Stimulated activated CD8-positive, alpha-beta memory T cell treated with anti-CD3 and anti-CD28 coated beads, Interleukin-2, amount 100 ng/mL, for 48 hours (primary cell): ENCODE measurements at places on chromosomes 2 and 18.

DNA sequence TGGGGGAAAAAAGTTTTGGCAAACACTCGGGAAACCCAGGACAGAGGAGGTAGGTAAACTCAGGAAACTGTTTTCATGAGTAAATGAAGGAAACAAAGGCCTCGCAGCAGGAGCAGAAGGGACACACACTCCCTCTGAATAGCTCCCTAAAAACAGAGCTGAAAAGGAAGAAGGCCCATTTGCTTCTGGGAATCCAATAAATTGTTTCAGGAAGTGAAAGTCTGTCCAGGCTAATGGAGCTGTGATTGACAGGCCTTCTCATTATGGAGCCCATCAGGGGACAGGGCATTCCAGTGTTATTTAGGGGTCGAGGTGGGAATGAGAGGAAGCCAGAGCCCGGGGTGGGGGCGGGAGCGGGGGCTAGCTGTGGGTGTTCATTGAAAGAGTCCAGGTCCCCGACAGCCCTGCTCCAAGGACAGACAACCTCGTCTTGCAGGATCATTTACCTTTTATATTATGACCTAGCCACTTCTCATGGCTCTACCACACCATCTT, 81.2 kb downstream of the GBX2 start:
- DNase-seq: no peak

- DNase-seq: no peak
Observed at GRCh38 chr2:219453671-219454590, 19.3 kb downstream of the SPEG start.

DNA sequence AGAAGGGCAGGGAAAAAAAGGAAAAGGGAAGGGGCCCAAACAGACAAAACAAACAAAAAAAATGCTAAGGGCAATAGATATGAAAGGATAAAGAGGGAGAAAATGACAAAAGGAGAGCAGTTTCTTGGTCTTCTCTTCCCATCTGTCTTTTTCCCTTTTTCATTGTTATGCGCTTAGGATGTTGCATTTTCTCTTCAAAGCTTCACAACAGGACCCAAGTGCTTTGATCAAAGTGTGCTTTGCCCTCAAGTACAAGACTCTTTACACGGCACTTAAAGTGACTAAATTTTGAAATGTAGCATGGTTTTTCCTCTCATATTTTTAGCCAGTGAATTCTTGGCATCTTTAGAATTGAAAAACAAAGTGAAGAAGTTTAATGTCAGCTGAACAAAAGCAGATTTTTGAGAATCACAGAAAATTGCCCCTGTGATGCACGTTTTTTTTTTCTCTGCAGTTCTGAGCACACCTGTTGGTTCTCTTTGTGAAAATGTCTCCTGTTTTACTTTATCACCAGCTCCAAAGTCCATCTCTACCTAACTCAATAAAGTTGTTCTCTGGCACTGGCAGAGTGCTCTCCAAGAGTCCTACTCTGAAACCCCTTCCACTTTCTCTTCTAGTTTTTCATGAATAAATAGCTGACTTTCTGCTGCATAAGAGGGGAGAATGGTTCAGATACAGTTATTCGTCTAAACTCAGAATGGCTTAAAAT, 126.6 kb downstream of the KCNH7 start:
- DNase-seq: no peak

DNA sequence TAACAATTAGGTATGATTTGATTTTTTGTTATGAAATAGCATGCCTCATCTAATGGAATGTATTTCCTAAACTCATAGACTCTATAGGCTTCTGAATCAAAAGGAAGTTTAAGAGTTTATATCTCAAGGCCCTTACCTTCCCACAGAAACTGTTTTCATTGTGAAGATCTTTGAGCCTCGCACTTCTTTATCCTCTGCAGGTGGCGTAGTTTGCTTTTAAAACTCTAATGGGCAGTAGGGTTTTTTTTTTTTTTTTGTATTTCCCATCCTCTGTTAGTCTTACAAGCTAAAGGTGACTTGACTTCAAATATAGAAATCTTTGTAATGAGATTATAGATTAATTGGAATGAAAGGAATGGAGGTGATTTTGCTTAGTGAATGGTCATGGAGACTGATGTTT, 28.3 kb downstream of the DYNC2LI1 start:
- DNase-seq: no peak

DNA sequence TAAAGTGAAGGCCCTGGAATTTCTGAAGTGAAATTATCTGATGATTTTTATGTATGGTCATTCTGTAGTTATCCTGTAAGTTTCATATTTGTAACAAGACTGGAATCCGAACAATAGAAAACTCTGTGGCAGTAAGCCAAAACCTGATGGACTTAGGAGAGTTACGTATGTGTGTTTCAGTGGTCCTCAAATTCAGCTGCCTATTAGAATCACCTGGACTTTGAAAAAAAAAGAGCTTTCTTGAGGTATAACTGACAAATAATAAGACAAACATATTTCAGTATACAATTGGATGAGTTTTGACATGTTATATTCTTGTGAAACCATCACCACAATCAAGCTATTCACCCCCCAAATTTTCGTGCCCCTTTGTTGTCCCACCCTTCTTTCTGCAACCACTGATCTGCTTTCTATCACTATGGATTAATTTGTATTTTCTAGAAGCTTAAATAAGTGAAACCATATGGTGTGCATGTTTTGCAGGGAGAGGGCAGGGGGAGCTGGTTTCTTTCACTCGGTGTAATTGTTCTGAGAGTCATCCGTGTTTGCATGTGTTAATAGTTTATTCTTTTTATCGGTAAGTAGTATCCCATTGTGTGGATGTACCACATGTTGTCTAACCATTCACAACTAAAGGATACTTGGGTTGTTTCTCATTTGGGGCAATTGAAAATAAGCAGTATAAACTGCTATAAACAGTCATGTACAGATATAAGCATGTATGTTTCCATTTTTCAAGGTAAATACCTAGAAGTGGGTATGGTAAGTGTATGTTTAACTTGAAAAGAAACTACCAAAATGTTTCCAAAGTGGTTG, 50.2 kb upstream of the EML4 start:
- DNase-seq: no peak

GRCh38 chr18:54807303-54807702, 21.0 kb upstream of the RAB27B start:
- no peak for DNase-seq

DNA sequence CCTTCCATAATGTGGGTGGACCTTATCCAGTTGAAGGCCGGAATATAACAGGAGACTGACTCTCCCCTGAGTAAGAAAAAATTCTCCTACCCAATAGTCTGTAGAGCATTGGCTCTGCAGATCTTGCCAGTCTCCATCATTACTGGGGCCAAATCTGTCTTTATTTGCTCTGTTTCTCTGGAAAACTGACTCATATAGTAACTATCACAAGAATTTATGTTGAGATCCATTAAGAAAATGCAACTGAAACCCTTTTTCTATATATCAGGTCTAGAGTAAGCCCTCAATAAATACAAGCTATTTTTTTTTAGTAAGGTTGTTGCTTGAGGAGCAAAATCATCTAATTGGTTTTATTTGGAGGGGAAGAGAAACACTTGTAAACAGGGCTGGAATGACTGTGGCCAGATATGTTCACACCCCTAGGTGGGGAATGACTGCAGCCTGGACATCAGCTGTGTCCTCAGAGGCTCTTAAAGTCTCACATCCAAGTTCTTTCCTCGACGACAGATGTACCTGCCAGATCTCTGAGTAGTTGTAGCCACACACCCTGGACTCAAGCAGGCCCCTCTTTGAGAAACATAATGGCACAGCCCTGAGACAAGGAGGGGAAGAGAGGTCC, 339.7 kb downstream of the TNS1 start:
- DNase-seq: no peak

DNA sequence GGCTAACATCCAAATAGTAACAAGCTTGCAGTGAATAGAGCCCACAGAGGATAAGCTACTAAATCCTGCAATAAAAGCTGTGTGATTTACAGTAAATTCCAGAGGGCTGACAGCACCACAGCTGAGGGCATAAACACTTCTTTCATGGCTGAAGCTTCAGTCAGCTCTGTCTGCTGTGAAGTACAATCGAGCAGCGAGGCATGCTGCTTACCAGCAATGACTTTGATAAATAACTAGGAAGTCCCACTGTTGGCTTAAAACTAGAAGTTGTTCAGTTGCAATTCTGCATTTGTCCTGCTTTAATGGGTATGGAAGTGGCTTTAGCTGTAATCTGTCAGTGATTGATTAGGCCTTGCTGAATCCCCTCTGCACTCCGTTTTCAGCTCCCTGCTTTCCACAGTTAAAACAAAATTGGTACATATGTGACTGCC, 65.2 kb upstream of the FIGN start:
- no peak for DNase-seq

DNA sequence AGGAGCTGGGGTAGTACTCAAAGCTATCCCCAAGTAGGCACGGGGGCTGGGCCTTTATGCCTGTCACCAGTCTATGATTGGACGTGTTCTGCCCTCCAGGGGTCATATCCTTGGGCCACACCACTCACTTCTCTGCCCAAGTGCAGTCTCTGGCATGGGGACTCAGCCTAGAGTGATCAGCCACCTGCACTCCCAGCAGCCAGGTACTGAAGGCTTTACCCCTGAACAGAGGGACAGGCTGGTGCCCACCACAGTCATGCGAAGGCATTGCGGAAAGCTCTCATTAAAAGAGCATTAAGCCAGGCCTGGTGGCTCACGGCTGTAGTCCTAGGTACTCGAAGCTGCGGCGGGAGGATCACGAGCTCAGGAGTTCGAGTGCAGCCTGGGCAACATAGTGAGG, 199.4 kb downstream of the AGAP1 start:
- DNase-seq: no peak

GRCh38 chr18:12679183-12679786, 21.4 kb upstream of the SPIRE1 start:
- no peak for DNase-seq

DNA sequence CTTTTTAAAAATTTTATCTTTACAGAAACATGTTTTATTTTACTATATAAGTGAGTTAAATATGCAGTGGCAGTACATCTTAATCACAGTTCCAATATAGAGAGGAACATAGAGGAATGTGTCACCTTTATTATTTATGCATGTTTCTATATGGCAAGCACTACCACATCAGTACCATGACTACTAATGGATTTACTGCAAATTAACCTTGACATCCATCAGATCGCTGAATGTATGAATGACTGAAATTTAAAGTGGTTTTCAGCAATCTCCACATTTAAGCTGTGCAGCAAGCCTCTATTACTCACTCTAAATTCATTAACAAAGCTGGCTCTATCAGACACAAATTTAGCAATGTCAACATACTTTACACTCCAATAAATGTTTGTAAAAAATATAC, 790.6 kb downstream of the NRXN1 start:
- DNase-seq: no peak

DNA sequence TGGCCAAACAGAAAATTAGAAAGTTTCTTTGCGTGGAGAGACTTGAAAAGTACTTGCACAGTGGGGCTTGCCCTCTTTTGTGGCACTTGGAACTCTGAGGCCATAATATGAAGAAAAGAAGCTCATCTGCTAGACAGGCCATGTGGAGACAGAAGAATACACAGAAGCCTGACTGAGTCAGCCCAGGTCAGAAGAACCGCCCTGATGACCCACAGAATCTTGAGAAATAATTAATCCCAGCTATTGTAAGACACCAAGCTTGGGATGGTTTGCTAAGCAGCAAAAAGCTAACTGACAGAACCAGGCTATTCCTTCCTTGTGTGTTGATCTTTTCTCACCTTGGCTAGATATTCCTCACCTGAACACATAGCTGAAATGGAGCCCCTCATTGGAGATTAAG, 33.7 kb downstream of the G6PC2 start:
- no peak for DNase-seq

DNA sequence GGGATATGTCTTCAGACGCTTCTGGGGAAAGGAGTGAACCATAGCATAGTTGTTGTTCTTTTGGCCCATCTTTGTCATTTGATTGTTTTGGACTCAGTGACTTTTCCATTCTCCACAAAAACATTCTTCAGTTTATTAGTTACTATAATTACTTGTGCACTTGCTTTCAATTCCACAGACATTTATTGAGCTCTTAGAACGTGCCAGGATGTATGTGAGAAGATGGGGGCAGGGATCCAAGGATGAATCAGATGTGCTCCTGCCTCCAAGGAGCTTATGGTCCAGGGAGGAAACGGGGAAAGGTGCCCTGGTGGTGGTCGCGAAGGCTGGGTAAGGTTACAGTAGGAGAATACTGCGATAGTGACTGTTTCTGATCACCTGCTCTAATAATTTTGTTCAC, 6.9 kb upstream of the SLC4A3 start:
- DNase-seq: no peak

GRCh38 chr2:181894381-181894780, 2.9 kb downstream of the ITPRID2 start:
- no peak for DNase-seq

DNA sequence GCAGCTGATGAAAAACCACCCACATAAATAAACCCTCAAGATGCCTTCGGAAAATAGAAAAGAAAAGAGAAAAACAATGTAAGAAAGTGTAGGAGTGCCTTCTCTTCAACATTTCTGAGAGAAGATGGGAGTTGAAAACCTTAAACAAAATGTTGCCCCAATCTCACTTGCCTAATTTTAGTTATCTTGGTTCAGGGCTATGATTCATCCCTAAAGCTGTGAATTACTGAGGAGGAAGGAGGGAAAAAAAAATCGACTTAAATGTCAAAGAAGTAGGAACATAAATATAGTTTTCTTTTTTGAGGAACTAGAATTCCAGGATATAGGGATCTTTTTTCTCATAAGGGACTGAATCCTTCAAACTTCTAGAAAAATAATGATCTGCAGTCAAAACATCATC, 360.3 kb downstream of the TGIF1 start:
- DNase-seq: no peak

- no peak for DNase-seq
Observed at GRCh38 chr2:235934059-235934773, 234.0 kb downstream of the GBX2 start.

- DNase-seq: no peak
Observed at GRCh38 chr18:55047546-55047945, 88.3 kb upstream of the CCDC68 start.

DNA sequence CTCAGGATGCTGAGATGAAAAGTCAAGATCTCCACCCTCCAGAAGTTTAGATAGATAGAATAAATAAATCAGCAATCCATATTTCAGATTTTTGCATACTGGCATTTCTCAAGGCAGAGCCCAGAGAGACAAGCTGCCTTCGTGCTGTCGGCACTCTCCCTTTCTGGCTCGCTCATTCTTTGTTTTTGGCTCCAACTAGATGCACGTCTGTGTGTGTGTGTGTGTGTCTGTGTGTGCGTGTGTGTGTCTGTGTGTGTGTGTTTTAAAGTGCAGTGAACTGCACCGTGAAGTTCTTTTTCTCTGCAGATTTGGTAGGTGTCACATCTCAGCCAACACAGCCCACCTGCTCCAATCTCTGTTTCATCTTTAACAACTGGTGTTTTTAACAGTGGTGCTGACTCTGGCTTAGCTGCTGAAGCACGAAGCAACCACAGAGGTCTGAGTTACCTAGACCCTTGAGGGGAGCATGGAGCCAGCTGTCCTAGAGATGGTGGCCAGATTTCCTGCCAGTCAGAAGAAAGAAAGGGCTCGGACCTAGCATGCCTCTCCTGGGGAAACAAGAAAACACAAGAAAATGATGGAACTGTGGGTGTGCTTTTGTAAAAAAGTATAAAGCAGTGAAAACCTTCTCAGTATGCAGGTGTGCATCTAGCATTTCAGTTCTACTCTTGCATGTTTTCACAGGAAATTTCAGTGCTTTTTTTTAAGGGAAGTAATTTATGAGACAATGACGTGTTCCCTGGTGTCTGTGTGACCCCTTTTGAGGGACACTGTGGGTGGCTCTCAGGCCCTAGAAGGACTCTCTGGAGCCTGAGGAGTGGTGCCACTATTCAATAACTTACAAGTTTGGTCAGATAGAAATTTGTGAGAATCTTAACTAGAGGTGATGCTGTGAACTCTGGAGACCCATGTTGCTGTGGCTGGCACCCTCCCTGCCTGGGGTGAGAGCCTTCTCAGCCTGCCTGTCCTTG, 364.3 kb downstream of the RNF144A start:
- DNase-seq: no peak
